ENCODE measurements at places on chromosomes 3 and 15.

GRCh38 chr3:172266103-172266502 lies 182.2 kb downstream of the GHSR start:
- no peak for DNase-seq

DNA sequence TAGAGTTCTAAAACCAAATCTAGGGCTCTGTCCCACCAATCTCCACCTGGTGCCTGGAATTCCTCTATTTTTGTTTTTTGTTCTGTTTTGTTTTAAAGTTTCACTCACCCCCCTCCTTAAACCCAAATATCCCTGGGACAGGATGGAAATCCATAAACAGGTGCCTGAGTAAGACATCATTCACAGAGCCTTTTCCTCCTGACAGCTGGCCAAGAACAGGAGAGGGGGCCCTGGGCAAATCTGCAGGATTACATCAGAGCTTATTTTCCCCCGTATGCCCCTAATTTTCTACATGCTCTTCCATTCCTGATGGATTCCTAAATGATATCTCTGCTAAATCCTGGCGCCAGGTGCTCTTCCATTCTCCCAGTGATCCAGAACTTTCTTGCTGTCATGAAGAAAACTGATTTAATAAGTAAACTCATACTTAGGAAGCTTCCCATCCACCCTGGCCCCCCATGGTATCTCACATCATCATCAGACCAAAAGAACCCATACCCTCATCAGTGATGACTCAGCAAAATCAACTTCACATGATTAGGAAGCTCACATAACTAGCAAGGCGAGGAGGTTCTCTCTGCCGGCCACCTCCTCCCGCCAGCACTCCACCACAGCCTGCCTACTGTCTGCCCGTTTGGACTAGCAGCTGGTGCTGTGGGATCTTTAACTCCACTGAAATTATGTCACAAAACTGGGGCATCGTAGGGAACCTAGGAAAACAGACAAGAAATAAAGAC lies 61.0 kb downstream of the LIPC start:
- no peak for DNase-seq

- no peak for DNase-seq
Measured at GRCh38 chr15:69337138-69337537, 38.4 kb downstream of the PAQR5 start.

GRCh38 chr3:187227658-187228258 lies 30.5 kb downstream of the RTP1 start:
- no peak for DNase-seq

GRCh38 chr3:42424911-42425310 lies 14.5 kb upstream of the LYZL4 start:
- DNase-seq = no peak

GRCh38 chr15:86629409-86630356 lies 550.0 kb downstream of the AGBL1 start:
- no peak for DNase-seq

- no peak for DNase-seq
Measured at GRCh38 chr3:65448120-65448519, 590.6 kb downstream of the MAGI1 start.

DNA sequence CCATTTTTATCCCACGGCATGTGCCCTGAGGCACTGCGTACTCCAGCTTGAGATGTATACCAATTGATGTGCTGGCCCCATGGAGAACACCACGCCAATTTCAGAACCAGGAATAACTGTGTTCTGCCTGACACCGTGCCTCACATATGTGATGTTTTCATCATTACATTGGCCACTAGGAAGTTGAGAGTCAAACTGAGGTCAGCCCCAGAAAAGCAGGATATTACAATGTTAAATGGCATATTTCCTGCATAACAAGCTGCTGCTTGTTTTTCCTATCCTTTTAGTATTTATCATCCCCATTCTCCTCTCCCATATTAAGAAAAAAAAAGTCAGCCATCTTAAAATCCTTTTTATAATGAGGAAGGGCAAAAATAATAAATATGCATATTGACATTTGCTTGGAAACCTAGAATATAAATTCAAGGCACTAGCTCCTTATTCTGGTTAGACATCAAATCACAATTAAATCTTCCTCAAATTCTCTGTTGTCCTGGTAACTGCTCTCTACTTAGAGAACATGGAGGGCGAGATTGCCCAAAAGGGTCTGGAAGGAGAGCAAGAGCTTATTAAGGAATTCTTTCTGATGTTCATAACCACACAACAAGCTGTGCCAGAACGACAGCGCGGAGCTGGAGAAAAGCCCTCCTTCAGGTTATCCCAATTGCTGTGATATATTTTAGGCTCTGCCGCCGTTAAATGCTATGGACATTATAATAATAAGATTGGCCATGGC lies 112.6 kb downstream of the UACA start:
- no peak for DNase-seq

DNA sequence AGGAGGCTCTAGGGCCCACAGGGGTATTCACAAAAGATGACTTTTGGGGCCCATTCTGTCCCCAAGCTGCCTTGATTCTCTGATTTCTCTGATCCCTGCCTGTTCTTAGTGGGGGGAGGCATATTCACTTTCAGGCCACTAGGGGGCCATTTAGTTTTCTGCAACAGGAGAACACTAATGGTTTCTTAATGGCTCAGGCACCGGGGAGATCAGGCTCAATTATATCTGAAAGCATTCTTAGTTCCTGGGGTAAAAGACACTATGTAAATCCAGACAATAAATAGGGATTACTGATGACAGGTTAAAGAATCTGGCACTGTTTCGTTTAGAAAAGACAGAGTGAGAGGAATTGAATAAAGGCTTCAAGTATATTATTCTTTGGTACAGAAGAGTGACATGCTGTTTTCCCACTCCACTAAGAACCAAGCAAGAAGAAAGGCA lies 2.5 kb upstream of the INAFM2 start:
- DNase-seq = no peak

- no peak for DNase-seq
Measured at GRCh38 chr3:17982211-17982880, 239.9 kb upstream of the TBC1D5 start.

DNA sequence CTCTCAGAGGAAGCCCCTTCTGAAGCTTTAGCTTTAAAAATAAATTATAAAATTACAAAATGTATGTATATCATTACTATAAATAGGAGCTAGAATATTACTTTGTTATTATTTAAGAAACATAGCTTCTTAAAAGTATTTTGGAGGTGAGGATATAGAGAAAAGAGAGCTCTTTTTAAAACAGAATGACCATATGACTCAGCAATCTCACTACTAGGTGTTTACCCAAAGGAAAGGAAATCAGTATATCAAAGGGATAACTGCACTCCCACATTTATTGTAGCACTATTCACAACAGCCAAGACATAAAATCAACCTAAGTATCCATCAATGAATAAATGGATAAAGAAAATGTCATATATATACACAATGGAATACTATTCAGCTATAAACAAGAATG lies 119.6 kb downstream of the DMXL2 start:
- DNase-seq = no peak

GRCh38 chr3:142723665-142723967 lies 218 bp upstream of the TRPC1 start:
- no peak for DNase-seq

DNA sequence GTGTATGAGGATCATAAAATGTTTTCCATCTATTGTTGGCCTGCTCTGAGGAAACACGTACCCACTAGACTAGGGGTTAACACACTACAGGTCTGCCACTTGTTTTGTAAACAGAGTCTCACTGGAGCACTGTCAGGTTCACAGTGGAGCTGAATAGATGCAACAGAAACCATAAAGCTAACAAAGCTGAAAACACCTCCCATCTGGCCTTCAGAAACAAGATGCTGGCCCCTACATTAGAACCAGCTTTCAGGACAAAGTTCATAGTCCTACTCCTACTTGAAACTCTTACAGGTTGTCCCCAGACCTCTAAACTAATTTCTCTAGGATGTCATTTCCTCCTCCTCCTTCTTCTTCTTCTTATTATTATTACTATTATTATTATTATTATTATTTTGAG lies 42.3 kb downstream of the SNX4 start:
- no peak for DNase-seq

- no peak for DNase-seq
Measured at GRCh38 chr3:38577371-38578080, 72.0 kb downstream of the SCN5A start.

GRCh38 chr3:1469687-1470086 lies 376.9 kb downstream of the CNTN6 start:
- DNase-seq = no peak

DNA sequence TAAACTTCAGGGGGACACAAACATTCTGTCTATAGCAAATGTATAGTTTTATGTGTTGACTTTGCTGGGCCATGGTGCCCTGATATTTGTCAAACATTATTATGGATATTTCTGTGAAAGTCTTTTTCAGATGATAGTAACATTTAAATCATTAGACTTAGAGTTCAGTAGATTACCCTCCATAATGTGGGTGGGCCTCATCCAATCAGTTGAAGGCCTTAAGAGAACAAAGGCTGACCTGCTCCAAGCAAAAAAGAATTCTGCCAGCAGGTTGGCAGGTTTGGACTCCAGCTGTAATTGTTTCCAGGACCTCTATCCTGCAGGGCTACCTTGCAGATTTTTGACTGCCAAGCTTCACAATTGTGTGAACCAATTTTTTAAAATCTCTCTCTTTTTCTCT lies 1250.9 kb downstream of the ROBO1 start:
- no peak for DNase-seq

GRCh38 chr3:37904601-37905000 lies 42.9 kb downstream of the CTDSPL start:
- no peak for DNase-seq

- DNase-seq = no peak
Measured at GRCh38 chr3:171774521-171774920, 35.8 kb downstream of the PLD1 start.

GRCh38 chr3:52959773-52960172 lies 62.4 kb upstream of the STIMATE start:
- DNase-seq = no peak

DNA sequence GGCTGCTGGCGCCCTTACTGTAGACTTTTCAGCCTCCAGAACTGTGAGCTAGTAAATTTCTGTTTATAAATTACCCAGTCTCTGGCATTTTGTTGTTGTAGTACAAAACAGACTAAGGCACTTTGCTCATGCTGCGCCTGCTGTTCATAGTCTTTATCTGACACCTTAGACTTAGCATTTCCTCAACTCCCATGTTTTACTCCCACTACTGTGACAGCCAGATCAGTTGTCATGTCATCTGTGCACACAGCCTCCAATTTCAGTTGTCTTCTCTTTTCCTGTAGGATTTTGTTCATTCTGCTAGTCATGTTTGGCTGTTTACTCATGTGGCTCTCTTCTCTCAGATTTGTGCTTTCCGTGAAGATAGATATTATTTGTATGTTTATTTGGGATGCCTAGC lies 62.0 kb downstream of the TCF12 start:
- DNase-seq = no peak

GRCh38 chr15:49688135-49688790 lies 67.4 kb downstream of the DTWD1 start:
- no peak for DNase-seq

GRCh38 chr3:67045711-67046465 lies 47.8 kb downstream of the KBTBD8 start:
- DNase-seq = no peak

GRCh38 chr15:67680641-67681040 lies 138.1 kb downstream of the MAP2K5 start:
- DNase-seq = no peak

DNA sequence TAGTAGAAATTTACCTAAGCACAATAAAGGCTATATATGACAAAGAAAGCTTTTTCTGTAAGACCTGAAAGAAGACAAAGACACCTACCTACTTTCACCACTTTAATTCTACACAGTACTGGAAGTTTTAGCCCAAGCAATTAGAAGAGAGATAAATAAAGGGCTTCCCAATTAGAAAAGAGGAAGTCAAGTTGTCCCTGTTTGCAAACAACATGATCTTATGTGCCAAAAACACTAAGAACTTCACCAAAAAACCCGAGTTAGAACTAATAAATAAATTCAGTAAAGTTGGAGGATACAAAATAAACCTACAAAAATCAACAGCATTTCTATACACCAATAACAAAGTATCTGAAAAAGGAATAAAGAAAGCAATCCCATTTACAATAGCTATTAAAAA lies 190.9 kb downstream of the NR2F2 start:
- no peak for DNase-seq

GRCh38 chr3:16085884-16086608 lies 88.4 kb upstream of the GALNT15 start:
- DNase-seq = no peak

DNA sequence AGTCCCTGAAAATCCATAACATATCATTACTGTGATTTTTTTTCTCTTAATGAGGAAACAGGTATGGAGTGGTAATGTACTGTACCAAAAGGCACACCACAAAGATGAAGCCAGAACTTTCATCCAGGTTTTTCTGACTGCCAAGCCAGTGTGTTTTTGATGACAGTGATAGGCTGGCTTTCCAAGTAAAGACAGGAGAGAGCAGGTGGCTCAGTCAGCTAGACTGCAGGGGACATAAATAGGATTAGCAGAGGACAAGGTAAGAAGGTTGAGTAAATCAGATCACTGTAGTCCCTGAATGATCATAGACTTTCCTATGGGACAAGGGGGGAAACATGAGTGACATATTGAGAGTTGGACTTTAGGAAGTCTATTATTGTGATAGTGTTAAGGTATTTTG lies 127.9 kb downstream of the GADL1 start:
- no peak for DNase-seq

GRCh38 chr3:143597774-143598652 lies 250.3 kb downstream of the SLC9A9 start:
- DNase-seq = no peak

GRCh38 chr3:1439395-1439794 lies 346.6 kb downstream of the CNTN6 start:
- DNase-seq = no peak

- DNase-seq = peak; percentile 99
Measured at GRCh38 chr15:82540055-82540983, at the start of gene RPS17. Gene RPS17 (minus strand): TSS chr15:82540457. CDS start chr15:82540428, 29 bp downstream.

GRCh38 chr15:61621146-61621545 lies 392.0 kb upstream of the RORA start:
- DNase-seq = no peak

DNA sequence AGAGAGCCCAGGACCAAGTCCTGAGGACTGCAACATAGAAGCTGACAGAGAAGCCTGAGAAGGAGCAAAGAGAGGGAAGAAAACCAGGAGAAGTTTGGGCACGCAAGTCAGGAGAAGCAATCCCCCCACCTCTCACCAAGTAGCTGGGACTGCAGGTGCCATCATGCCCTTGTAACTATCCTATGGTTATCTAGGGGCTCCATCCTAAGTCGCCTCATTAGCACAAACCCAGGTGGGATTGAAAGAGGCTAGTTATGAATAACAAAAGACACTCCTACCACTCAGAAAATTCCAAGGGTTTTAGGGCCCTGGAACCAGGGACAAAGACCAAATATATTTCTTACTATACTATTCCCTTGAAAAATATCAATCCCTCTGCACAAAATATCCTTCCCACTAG lies 53.5 kb downstream of the CCR4 start:
- no peak for DNase-seq
